ENCODE measurements at places on chromosomes 7 and 10. TPM values are rescaled to one million over a fixed set of nuclear protein-coding genes. Genes with fewer than 3 reads are reported as not detected.

The C7orf57 gene
- total RNA-seq = not detected

The UBE3C gene
- total RNA-seq = 48.7 TPM

The CYP26A1 gene
- total RNA-seq = not detected

The MMD2 gene
- total RNA-seq = not detected

The ANKRD1 gene
- 1,733 TPM for total RNA-seq

The NPSR1 gene
- not detected for total RNA-seq

The CHN2 gene
- total RNA-seq = 17.7 TPM

The REEP3 gene
- total RNA-seq = 14.0 TPM

The SEC31B gene
- 7.9 TPM for total RNA-seq

The APBB1IP gene
- 3.3 TPM for total RNA-seq

The RASA4B gene
- total RNA-seq = 9.3 TPM

The GOLGA7B gene
- 0.11 TPM for total RNA-seq

The LOXL4 gene
- total RNA-seq = 0.51 TPM

The SYT15 gene
- total RNA-seq = 2.7 TPM

The OPN1SW gene
- total RNA-seq = not detected

The GSDME gene
- 3.5 TPM for total RNA-seq

The SVIL gene
- 298 TPM for total RNA-seq

The PPP1R17 gene
- total RNA-seq = not detected

The SPDYE6 gene
- not detected for total RNA-seq

The SLC39A12 gene
- not detected for total RNA-seq

The KLLN gene
- total RNA-seq = 0.30 TPM

The LRRC18 gene
- not detected for total RNA-seq

The ZNF804B gene
- not detected for total RNA-seq

The GIMAP8 gene
- 14.4 TPM for total RNA-seq

The ACBD7 gene
- not detected for total RNA-seq

The FAM25G gene
- total RNA-seq = not detected

All from Right ventricle myocardium superior (tissue), 1 donor.